NCI-H2171 (cell line): ENCODE measurements at places on chromosomes 12 and 14.

GRCh38 chr12:26102953-26103352 is 21.9 kb downstream of the BHLHE41 start:
- DNase-seq: no peak

DNA sequence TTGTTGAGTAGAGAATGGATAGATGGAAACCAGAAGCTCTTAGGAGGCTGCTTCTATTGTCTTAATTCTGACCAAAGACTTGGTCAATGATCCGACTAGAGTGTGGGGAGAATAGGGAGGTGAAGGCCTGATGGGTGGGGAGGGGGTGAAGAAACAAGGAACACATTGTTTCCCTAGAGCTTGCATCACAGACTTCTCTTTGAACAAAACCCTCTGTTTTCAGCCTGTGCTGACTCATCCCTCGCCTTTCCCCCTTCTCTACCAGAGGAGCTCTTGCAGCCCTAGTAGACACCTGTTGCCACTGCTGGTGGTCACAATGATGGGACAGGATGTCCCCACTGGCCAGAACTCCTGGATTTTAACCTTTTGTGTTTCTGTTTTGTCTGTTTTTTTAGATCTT is 46.8 kb upstream of the CISTR start:
- no peak for DNase-seq

- no peak for DNase-seq
These were observed 218.9 kb downstream of the ADAMTS20 start for GRCh38 chr12:43332977-43333640.

GRCh38 chr12:51403159-51403558 is 12.0 kb upstream of the GALNT6 start:
- no peak for DNase-seq

GRCh38 chr14:84432676-84433075 is 1097.3 kb upstream of the FLRT2 start:
- DNase-seq: no peak

- DNase-seq: no peak
These were observed 83.1 kb downstream of the ARL6IP4 start for GRCh38 chr12:123063535-123063934.

DNA sequence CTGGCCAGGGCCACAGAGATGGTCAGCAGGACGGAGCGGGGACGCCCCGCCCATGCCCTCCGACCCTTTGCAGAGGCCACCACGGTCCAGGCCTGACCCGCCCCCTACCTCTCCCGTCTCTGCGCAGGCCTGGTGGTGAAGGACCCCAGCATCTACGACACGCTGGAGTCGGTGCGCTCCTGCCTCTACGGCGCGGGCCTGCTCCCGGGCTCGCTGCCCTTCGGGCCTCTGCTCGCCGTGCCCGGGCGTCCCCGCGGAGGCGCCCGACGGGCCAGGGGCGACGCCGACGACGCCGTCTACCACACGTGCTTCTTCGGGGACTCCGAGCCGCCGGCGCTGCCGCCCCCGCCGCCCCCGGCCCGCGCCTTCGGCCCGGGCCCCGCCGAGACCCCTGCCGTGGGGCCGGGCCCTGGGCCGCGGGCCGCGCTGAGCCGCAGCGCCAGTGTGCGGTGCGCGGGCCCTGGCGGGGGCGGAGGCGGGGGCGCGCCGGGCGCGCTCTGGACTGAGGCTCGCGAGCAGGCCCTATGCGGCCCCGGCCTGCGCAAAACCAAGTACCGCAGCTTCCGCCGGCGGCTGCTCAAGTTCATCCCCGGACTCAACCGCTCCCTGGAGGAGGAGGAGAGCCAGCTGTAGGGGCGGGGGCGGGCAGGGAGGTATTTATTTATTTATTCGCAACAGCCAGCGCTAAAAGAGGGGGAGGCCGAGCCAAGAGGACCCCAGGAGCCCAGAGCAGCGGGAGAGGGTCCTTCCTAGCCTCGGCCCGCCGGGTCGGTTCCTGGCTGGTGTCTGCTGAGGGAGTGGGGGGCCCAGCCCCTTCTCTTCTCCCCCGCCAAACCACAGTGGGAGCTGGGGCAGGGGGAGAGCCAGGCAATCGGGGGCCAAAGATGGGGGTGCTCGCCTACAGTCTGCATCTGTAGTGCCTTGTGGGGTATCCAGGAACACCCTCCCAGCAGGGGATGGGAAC is 8.1 kb downstream of the TAMALIN start:
- DNase-seq: no peak

- no peak for DNase-seq
These were observed 86.0 kb upstream of the ZFP36L1 start for GRCh38 chr14:68878908-68879307.

- DNase-seq: peak; percentile 35
These were observed 5.2 kb downstream of the GPX2 start for GRCh38 chr14:64937171-64937820.

- no peak for DNase-seq
These were observed 43.0 kb downstream of the PDE3A start for GRCh38 chr12:20411345-20411744.

GRCh38 chr12:27593266-27593665 is 69.3 kb downstream of the PPFIBP1 start:
- DNase-seq: no peak

DNA sequence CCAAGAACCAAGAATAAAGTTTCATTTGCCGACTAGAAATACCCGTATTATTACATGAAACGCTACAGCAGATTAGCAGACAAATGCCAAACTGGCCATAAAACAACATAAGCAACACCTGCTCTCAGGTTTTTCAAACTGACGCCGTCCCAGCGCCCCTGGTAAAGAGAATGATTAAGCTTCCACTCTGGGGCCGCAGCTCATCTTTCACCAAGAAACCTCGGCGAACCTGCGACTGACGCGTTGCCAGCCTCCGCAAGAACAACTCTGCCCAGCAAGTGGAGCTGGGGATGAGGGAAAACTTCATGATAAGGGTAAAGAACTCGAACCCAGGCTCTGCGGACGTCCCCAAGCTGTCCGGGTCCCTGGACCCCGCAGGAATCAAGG is 530 bp downstream of the ARL1 start:
- DNase-seq: peak; percentile 5

DNA sequence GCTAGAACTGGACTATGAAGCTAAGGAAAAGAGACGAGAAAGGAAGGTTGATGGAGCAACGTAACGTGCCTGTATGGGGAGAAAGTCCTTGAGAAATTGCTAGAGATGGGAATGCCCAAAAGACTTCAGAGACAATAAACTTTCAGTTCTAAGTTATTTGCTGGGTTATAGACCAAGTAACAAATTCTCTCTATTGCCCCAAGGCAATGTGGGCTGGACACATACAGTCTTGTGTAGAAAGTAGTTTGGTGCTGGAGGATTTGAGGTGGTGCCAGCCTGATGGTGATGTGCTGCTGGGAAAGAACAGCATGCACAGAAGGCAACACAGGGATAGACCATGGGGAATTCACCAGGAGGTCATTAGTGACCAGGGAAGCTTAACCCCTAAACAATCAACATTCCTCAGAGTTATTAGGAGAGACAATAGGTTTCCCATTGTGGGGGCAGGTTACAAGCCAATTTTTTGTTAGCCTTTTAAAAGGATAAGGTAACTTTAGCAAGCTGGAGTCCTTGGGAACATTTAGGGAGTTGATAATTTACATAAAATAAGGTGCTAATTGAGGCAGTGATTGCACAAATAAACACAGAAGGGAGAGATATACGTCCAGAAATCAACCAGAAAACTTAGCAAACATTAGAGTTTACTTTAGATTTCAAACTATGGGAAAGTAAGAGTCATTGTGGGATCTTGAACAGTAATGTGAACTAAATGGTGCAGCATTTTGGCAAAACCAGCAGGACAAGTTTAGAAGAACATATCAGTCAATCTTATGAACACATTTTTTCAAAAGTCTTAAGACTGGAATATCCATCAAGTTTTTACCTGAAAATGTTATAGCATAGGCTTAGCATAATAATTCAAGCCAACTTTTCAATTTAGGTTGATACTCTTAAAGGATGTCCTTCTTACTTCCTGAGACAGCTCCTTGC is 61.4 kb downstream of the LMNTD1 start:
- DNase-seq: no peak

- no peak for DNase-seq
These were observed 322.3 kb downstream of the DUSP6 start for GRCh38 chr12:89029961-89030360.

DNA sequence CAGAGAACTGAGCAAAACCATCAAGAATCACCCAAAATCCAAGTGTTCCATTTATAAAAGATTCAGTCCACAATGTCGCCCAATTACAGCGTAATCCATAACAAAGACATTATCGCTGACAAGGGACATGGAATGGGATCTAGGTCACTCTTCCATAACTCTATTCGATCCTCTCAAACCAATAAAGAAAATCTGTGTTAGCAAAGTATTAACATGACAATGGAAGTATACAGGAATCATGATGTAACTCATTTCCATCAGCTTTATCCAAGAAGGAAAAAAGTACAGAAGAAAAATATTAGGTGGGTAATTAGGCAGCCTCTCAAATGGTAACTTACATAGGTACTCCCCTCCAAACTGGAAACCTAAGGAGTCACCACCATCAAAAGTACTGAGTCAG is 4.9 kb downstream of the ZFYVE1 start:
- no peak for DNase-seq

GRCh38 chr12:116434155-116435011 is 124.8 kb upstream of the MAP1LC3B2 start:
- DNase-seq: no peak

- DNase-seq: peak; percentile 77
These were observed 36.2 kb downstream of the CHGA start for GRCh38 chr14:92959189-92959531.

- DNase-seq: no peak
These were observed 24.1 kb downstream of the EML1 start for GRCh38 chr14:99817331-99817730.

DNA sequence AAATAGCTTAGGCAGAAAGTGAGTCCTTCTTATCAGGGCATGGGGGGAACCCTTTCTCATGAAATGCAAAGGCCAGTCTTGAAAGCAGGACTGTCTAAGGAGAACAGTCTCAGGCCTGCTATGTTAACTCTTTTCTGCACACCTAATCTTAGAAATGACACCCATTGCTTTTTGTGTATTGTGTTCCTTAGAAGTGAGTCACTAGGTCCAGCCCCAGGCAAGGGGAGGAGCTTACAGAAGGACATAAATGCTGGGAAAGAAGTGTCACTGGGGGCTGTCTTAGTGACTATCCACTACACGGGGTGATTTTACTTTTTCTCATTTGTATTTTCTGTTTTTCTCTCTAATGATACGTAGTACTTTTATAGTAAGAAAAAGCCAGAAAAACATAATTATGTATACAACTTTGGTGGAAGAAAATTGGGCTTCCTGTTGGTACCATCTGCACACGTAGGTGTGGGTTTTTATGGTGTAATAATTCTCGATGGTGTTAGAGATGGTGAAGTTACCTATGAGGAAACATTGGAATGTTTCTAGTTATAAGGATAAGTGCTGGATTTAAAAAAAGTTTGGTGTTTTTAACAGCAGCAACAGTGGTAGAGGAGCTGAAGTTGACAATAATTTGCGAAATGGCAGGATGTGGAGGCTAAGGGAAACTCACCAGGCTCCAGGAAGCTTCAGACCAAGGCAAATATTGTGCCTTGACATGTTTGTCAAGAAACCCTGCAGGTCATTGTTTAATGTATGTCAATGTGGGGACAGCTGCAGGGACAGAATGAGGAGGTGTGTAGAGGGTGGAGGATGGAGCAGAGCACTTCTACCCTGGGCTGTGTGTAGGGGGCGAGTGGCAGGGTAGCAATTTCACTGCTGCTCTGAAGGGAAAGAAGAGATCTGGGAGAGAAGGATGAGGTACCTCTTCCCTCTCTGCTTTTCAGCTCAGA is 214.9 kb downstream of the KTN1 start:
- no peak for DNase-seq

- DNase-seq: no peak
These were observed 576.2 kb upstream of the TBX3 start for GRCh38 chr12:115259968-115260747.

DNA sequence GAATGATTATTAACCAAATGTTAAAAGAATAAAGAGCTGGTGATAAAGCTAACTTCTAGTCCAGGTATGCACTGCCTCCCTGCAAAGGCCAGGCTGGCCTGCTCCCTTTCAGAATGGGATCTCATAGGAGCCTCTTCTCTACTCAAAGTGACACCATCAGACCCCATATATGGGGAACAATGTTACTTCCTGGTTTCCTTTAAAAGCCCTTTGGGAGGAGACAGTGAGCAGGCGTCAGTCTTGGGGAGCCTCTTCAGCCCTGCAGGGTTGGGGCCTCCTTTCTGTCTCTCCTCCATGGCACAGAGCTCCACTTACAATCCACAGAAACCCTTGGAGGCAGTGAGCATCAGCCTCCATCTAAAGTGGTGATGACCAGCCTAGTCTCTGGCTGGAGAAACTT is 17.3 kb upstream of the GPRC5A start:
- DNase-seq: no peak

- no peak for DNase-seq
These were observed 135.9 kb downstream of the SYT1 start for GRCh38 chr12:79000501-79000900.

DNA sequence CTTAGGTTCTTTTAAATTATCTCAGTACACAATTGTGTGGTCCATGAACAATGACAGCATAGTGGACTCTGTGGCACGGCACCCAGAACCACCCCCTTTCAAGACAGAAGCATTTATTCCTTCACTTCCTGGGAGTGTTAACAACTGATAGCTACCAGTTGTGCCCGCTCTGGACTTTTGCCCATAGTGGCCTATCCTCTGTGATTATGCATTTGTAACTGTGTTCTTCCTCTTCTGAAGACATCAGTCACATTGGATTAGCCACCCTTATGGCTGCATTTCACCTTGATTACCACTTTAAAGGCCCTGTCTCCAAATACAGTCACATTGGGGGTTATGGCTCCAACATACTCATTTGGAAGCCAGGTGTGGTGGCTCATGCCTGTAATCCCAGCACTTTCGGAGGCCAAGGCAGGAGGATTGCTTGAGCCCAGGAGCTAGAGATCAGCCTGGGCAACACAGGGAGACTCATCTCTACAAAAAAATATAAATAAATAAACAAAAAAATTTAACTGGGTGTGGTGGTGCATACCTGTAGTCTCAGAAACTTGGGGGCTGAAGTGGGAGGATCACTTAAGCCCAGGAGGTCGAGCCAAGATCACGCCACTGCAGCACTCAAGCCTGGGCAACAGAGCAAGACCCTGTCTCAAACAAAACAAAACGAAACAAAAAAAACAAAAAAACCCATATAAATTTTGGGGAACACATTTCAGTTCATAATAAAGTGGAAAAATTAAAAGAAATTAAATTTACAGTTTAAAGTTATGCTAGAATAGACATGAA is 27.6 kb upstream of the PHC1 start:
- DNase-seq: no peak

GRCh38 chr14:61332658-61333029 is 11.3 kb downstream of the PRKCH start:
- DNase-seq: no peak

DNA sequence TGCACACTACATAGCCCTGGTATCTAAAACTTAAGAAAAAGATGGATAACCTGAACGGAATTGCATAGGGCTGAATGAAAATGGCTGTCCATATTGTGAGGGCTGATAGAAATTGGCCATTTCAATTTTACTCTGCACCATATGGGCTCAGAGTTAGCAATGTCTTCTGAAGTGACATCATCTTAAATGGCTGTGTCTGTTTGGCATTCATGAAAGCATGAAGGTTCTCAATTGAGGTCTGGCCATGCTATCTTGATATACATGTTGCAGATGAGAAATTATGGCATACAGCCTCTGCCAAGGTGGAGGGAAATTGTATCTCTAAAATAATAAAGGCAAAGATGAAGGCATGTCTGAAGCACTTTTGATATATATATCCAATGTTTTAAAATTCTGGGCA is 226.0 kb upstream of the PDE3A start:
- DNase-seq: no peak
